Stimulated activated CD4-positive, alpha-beta T cell treated with anti-CD3 and anti-CD28 coated beads, Interleukin-1b, Interleukin-23, amount 100 ng/mL, for 4 hours (primary cell): ENCODE measurements at places on chromosomes 13 and 19.

DNA sequence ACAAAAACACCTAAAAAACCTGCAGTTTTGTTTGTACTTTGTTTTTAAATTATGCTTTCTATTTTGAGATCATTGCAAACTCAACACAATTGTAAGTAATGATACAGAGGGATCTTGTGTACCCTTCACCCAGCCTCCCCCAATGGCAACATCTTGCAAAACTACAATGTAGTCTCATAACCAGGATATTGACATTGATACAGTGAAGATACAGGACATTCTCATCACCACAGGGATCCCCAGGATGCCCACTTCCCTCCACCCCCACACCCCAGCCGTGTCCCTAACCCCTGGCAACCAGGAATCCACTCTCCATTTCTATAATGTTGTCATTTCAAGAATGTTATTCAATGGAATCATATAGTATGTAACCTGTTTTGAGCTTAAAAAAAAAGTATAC lies 10.3 kb upstream of the C5AR2 start:
- DNase-seq = no peak

DNA sequence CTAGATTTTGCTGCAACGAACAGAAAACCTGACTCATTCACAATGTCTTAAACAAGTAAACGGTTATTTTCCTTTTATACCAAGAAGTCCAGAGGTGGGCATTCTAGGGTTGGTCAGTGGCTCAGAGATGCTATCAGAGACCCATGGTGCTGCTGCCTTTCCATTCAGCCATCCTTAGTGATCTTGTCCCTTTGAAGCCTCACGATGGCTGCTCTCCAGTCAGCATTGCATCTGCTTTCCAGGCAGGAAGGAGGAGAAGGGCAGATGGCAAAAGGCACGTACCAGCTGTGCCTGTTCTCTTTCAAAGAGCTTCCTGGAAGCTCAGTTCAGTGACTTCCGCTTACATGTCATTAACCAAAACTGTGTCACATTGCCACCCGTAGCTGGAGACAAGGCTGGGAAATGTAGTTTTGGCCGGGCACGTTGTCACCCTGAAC lies 30.1 kb downstream of the WDFY2 start:
- peak; percentile 21 for DNase-seq

DNA sequence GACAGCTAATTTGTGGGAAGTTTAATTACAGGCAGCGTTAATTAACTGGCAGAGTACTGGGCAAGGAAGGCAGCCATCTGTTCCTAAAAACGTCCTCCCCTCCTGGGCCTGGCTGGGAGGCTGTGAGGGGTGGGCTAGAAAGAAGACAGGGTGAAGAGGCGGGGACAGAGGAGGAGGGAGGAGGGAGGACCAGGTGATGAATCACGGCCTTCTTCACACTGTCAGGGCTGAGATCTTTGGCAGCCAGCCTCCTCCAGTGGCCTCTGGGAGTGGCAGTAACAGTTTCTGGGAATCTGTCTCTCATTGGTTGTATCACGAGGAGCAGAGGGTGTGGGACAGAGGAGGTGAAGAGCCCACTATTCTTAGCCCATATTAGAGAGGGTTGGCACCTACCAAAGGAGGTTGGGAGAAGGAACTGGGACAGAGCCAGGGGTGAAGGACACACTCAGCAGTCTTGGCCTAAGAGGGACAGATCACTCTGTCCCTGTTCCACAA lies 9.6 kb upstream of the ZNRF4 start:
- DNase-seq = no peak

GRCh38 chr19:11278670-11279069 lies 16.3 kb upstream of the DOCK6 start:
- DNase-seq = no peak
